Chondrocyte (in vitro differentiated cells): ENCODE measurements at places on chromosomes 1 and 21. TPM values are rescaled to one million over a fixed set of nuclear protein-coding genes. Genes with fewer than 3 reads are reported as not detected.

The KCNT2 gene
- total RNA-seq, result 11.9 to 15.9 TPM (median 13.4 TPM) in 3 replicates

The TAS1R1 gene
- not detected in 3 replicates for total RNA-seq

The NKAIN1 gene
- total RNA-seq, result 2.9 to 3.8 TPM (median 3.5 TPM) in 3 replicates

The CA6 gene
- total RNA-seq, result not detected in 3 replicates

The PLA2G4A gene
- 0.10 to 4.1 TPM (median 0.44 TPM) in 3 replicates for total RNA-seq

The APOBEC4 gene
- total RNA-seq, result not detected in 3 replicates

The SPRR1A gene
- not detected in 3 replicates for total RNA-seq

The SLC2A5 gene
- 0.27 to 0.73 TPM (median 0.41 TPM) in 3 replicates for total RNA-seq

The PIGC gene
- total RNA-seq, result 20.9 to 22.0 TPM (median 21.7 TPM) in 3 replicates

The UTS2 gene
- total RNA-seq, result not detected in 3 replicates

The IFNLR1 gene
- 0.12 to 0.22 TPM in 2 of 3 replicates, not detected in the other for total RNA-seq

The EIF4G3 gene
- total RNA-seq, result 56.6 to 81.1 TPM (median 59.9 TPM) in 3 replicates

The NR0B2 gene
- not detected in 3 replicates for total RNA-seq

The CDK18 gene
- 10.2 to 18.4 TPM (median 17.3 TPM) in 3 replicates for total RNA-seq

The OR10Z1 gene
- not detected in 3 replicates for total RNA-seq

The LCE3D gene
- not detected in 3 replicates for total RNA-seq

The LRRC8B gene
- 1.2 to 3.2 TPM (median 1.5 TPM) in 3 replicates for total RNA-seq

The KRTAP10-11 gene
- total RNA-seq, result not detected in 3 replicates

The AIM2 gene
- not detected in 3 replicates for total RNA-seq

The RGS13 gene
- not detected in 3 replicates for total RNA-seq

The PTPRC gene
- total RNA-seq, result not detected in 3 replicates

The UBE2U gene
- 0.27 TPM in 1 of 3 replicates, not detected in the others for total RNA-seq

The MCOLN2 gene
- not detected in 3 replicates for total RNA-seq

The CD84 gene
- not detected in 3 replicates for total RNA-seq

The CFAP45 gene
- total RNA-seq, result 0.37 to 0.95 TPM (median 0.73 TPM) in 3 replicates

The MACO1 gene
- total RNA-seq, result 31.5 to 39.4 TPM (median 37.0 TPM) in 3 replicates

The KAZN gene
- 19.4 to 30.1 TPM (median 29.6 TPM) in 3 replicates for total RNA-seq

The GPR25 gene
- total RNA-seq, result not detected in 3 replicates

The ZNF281 gene
- 34.2 to 37.3 TPM (median 34.9 TPM) in 3 replicates for total RNA-seq

The APCS gene
- not detected in 3 replicates for total RNA-seq

The MEX3A gene
- 11.7 to 12.7 TPM (median 12.0 TPM) in 3 replicates for total RNA-seq

The LYSMD1 gene
- 9.3 to 10.0 TPM (median 9.9 TPM) in 3 replicates for total RNA-seq

The DNAJC16 gene
- total RNA-seq, result 19.9 to 22.8 TPM (median 20.4 TPM) in 3 replicates
